Panc1 (cell line): ENCODE measurements at places on chromosomes 12 and 14.

GRCh38 chr14:36856095-36856878, 194.6 kb downstream of the PAX9 start:
- no peak for DNase-seq

DNA sequence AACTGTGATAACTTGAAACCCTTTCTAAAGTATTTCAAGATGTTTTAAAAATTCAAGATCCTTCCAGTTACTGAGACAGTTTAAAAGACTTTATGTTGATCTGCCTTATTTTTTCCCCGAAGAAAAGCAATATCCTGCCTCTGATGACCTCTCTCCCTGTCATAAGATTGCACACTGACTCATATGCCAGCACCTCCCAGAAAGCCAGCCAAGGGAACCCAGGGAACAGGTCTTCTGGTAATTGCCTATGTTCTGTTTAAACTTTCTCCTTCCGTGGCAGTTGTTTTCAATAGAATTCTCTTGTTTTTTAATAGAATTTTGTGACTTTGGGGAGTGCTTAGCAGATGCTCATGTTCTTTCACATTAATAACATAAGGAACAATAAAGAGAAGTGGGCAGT, 300.2 kb upstream of the PRKD1 start:
- DNase-seq = no peak

GRCh38 chr12:126952096-126953007, 1314.6 kb upstream of the TMEM132C start:
- no peak for DNase-seq

DNA sequence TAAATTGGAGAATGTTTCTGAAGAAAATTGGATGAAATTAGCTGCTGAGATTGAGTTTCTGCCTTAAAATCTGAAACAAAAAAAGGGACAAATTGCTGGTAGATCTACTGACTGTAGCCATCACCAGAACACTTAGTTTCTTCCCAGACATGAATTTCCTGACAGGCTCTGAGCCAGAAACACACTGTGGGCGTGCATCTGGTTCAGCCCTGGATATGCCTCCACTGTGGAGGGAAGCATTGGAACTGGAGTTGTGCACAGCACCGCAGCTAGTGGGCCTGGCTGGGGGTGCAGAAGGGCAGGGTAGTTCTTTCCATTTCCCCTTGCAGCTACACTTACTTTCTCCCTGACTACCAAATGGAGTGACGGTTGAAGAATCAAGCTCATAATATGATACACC, 31.2 kb downstream of the CREBL2 start:
- DNase-seq = no peak

- no peak for DNase-seq
Measured at GRCh38 chr12:22919883-22920282, 294.9 kb downstream of the ETNK1 start.

- no peak for DNase-seq
Measured at GRCh38 chr14:59439256-59439965, 25.8 kb downstream of the GPR135 start.

DNA sequence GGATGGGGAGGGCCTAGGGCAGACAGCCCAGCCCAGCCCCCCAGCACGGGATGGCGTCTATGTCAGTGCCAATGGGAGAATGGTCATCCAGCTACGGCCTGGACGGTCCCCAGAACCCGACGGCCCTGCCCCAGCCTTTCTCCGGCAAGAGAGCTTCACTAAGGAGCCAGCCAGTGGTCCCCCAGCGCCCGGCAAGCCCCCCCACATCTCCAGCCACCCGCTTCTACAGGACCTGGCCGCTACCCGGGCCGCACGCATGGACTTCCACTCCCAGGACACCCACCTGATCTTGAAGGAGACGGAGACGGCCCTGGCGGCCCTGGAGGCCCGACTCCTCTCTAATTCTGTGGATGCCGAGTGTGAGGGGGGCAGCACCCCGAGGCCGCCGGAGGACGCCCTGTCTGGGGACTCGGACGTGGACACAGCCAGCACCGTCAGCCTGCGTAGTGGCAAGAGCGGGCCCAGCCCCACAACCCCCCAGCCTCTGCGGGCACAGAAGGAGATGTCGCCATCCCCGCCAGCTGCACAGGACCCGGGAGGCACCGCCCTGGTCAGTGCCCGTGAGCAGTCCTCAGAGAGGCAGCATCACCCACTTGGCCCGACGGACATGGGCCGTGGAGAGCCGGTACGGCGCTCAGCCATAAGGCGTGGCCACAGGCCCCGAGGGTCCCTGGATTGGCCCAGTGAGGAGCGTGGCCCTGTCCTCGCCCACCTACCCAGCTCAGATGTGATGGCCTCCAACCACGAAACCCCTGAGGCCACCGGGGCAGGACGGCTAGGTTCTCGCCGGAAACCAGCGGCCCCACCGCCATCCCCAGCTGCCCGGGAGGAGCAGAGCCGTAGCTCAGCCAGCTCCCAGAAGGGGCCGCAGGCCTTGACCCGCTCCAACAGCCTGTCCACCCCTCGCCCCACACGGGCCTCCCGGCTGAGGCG, 21.9 kb downstream of the CEP170B start:
- DNase-seq = no peak

DNA sequence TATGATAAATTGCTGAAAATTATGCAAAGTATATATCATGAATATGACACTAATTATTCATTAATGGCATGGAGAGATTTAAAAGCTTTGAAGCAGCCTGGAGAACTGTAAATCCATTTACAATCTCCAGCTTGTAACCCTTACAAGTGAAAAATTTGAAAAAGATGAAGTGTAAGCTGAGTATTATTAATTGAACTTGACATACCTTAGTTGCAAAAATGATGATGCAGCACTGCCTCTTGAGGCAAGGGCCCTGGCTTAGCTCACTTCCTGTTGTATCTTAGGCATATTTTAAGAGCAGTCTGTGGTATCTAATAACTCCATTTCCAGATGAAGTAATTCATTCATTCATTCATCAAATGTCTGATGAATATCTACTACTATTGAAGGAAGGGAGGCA, 158.6 kb downstream of the ANO4 start:
- DNase-seq = no peak

DNA sequence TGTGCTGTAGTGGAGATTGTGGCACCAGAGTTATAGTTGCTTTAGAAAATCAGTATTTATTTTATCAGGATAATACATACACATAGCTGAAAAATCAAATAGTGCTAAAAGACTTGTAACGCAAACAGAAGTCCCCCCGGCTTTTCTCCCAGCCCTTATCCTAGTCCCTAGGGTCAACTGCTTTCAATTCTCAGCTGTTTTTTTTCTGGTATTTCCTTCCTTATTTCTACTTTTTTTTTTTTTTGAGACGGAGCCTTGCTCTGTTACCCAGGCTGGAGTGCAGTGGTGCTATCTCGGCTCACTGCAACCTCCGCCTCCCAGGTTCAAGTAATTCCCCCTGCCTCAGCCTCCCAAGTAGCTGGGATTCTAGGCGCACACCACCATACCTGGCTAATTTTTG, 8.4 kb upstream of the CTDSP2 start:
- no peak for DNase-seq

- no peak for DNase-seq
Measured at GRCh38 chr12:87952850-87953249, 76.4 kb downstream of the C12orf50 start.

DNA sequence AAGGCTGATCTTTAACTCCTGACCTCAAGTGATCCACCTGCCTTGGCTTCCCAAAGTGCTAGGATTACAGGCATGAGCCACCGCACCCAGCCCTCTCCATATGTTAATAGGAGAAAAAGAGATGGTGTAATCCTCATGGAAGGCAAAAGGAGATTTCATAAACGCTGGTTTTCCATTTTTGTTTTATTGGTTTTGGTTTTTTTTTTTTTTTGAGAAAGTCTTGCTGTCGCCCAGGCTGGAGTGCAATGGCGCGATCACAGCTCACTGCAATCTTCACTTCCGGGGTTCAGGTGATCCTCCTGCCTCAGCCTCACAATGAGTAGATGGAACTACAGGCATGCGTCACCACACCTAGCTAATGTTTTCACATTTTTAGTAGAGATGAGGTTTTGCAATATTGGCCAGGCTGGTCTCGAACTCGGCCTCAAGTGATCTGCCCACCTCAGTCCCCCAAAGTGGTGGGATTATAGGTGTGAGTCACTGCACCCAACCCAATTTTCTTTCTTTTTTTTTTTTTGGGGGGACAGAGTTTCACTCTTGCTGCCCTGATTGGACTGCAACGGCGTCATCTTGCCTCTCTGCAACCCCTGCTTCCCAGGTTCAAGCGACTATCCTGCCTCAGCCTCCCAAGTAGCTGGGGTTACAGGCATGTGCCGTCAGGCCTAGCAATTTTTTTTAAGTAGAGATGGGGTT, 8.1 kb downstream of the PTGES3 start:
- DNase-seq = no peak

DNA sequence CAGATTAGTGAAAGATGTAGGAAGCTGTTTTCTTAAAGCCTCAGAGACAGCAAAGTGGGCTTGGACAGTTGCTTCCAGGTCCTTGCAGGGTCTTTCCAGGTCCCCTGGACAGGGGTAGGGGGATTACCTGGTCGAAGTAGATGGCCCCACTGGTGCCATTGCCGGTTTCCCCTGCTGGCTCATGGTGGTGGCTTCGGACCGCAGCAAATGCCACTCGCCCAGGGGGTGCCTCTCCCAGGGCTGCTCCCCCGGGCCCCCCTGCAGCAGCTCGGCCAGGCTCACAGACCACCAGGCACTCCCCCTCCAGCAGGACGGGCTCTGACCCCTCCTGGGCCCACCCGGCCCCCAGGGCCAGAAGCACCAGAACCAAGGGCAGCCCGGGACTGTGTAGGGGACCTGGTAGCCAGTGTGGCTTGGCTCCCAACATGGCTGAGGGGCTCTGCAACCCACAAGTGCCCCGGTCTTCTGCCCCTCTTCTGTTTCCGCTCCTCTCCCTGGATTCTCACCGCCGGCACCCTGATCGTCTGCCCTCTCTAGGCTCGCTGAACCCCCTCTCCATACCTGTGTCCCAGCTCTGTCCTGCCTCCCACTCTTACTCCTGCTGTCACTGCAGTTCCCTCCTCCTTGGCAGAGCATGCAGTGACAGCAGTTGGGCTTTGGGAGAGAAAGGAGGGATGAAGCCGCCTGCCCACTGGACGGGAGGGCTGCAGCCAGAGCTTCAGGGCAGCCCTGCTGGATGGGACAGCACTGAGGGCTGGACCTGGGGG, 657 bp downstream of the CBLN3 start:
- DNase-seq = no peak

DNA sequence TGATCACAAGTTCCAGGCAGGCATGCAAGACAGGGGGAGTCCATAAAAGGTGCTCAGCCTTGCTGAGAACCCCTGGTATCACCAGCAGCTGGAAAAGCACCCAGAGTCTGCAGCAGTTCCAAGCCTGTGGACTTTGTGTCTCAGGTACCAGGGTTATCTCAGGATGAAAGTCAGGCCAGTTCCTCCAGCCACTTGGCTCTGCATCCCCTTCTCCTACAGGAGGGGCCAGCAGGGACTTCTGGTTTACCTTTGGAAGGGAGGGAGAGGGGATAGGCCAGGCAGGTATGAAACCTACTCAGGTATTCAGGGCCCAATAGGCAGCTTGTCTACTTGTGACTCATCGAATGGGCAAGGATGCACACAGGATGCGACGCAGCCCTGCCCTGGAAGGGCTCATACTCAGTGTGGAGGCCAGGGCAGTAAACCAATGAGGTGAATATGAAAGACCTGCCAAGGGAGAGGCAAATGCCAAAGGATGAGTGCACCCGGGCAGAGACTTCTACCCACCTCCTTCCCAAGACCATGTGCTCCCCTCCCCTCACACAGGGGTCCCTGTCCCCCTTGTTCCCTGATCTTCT, 148.2 kb downstream of the SLC38A6 start:
- no peak for DNase-seq

DNA sequence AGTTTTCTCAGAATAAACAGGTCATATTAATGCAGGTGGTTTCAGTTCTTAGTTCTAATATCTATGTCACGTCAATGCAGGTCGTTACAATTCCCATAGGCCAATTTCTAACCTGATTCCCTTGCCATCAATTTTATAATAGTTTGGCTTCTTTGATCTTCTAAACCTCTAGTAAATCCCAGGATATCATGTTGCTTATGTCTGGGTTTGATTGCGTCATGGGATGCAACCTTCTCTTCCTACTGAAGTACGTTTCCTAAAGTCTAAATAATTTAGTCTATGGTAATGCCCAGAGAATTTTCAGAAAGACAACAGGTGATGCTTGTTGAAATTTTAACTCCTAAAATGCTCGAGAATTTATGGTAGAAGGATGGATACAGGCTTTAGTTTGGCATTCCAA, 19.2 kb downstream of the TAS2R7 start:
- DNase-seq = no peak

GRCh38 chr14:90487462-90487861, 90.6 kb downstream of the CALM1 start:
- DNase-seq = no peak

GRCh38 chr12:90473831-90474230, 481.1 kb downstream of the CCER1 start:
- DNase-seq = no peak

- no peak for DNase-seq
Measured at GRCh38 chr12:89494411-89495231, 30.0 kb downstream of the GALNT4 start.

DNA sequence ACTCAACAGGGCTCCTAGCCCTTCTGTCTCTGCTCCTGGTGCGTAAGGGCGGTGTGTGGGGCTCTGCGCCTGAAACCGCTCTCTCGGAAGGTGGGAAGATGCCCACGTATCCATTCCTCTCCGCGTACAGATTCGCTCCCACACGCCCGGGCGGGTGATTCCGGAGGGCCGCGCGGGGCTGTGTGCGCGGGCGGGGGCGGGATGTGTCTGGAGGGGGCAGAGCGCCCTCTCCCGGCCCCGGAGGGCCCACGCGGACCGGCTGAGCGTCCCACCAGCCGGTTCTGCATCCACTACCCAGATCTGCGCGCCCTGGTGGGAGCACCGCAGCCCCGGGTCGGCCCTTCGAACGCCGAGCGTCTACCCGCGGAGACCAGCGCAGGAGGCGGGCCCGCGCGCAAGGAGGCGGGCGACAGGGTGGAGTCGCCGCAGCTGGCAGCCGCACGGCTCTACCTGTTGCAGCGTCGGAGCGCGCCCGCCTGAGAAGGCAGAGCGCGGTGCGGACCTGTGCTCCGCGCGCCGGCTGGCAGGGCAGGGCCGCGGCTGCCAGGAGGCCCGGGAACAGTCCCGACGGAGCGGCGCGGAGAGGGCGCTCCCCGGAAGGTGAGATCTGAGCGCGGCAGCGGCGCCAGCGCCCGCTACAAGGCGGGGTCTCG, 1.4 kb upstream of the KCNK13 start:
- no peak for DNase-seq

GRCh38 chr12:4026020-4026358, 152.8 kb upstream of the PARP11 start:
- no peak for DNase-seq

DNA sequence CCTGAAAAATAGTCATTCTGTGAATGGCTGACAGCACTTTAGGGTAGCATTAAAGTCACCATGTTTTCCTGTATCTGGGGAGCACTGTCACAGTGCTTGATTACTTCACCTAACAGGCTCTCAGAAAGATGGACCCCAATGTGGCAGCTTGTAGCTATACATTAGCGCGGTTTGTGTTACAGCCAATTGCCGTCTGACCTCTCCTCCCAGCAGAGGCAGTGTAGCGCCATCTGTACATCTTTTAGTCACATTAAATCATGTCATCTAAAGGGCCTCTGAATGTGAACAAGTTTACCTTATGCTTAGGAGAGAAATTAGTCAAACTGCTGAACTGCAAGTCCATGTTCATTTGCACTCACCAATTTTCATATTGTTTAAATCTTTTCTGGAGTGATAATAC, 113.7 kb downstream of the LMO3 start:
- no peak for DNase-seq

GRCh38 chr12:116444590-116444943, 114.6 kb upstream of the MAP1LC3B2 start:
- no peak for DNase-seq

GRCh38 chr12:6279631-6280030, 30.9 kb upstream of the PLEKHG6 start:
- no peak for DNase-seq

- DNase-seq = peak; percentile 75
Measured at GRCh38 chr12:115227137-115227615, 543.2 kb upstream of the TBX3 start.
